ENCODE measurements at places on chromosomes 7 and 10. TPM values are rescaled to one million over a fixed set of nuclear protein-coding genes. Genes with fewer than 3 reads are reported as not detected.

XRCC2 gene
- 1.2 TPM for total RNA-seq

SPOCK2 gene
- total RNA-seq = 139 TPM

TMEM176B gene
- 0.25 TPM for total RNA-seq

ANKRD7 gene
- total RNA-seq = 0.61 TPM

CYP3A4 gene
- not detected for total RNA-seq

PAPOLB gene
- total RNA-seq = 0.07 TPM

DYDC2 gene
- total RNA-seq = not detected

CD36 gene
- total RNA-seq = 1.3 TPM

DYDC1 gene
- not detected for total RNA-seq

LAMB4 gene
- total RNA-seq = not detected

PDE6C gene
- total RNA-seq = not detected

CALHM1 gene
- total RNA-seq = 0.41 TPM

PODXL gene
- total RNA-seq = 5.8 TPM

OR2A5 gene
- total RNA-seq = not detected

BAMBI gene
- total RNA-seq = 0.22 TPM

SLC29A3 gene
- 6.7 TPM for total RNA-seq

PLXNA4 gene
- not detected for total RNA-seq

CAMK2B gene
- total RNA-seq = not detected

PGAM2 gene
- total RNA-seq = 2.9 TPM

VAX1 gene
- not detected for total RNA-seq

OR6V1 gene
- not detected for total RNA-seq

CPEB3 gene
- 5.0 TPM for total RNA-seq

ZNF775 gene
- 12.1 TPM for total RNA-seq

COL13A1 gene
- not detected for total RNA-seq

PALD1 gene
- 2.4 TPM for total RNA-seq

FOXP2 gene
- not detected for total RNA-seq

VSTM4 gene
- total RNA-seq = not detected

CYTH3 gene
- total RNA-seq = 11.3 TPM

FEZF1 gene
- total RNA-seq = not detected

Data from B cell (primary cell).